ENCODE measurements at places on chromosomes 3 and 15. TPM values are rescaled to one million over a fixed set of nuclear protein-coding genes. Genes with fewer than 3 reads are reported as not detected.

Gene CPN2
- not detected for total RNA-seq

- H3K4me1 ChIP-seq, result no peaks in the 10 kb centered on the region
- DNase-seq, result no peak
- no peaks in the 10 kb centered on the region for H3K36me3 ChIP-seq
- no peak overlapping the region for H3K4me3 ChIP-seq
- no peaks in the 10 kb centered on the region for H3K27me3 ChIP-seq
Measured at GRCh38 chr3:56122911-56123310, 345.4 kb downstream of the ERC2 start.

GRCh38 chr3:150170852-150171520, 200.3 kb upstream of the PFN2 start:
- no peak overlapping the region for H3K4me3 ChIP-seq
- H3K4me1 ChIP-seq, result peaks cover 12% of the 10 kb centered on the region
- no peak for DNase-seq
- no peaks in the 10 kb centered on the region for H3K36me3 ChIP-seq
- no peak overlapping the region for H3K27ac ChIP-seq

- no peaks in the 10 kb centered on the region for H3K27me3 ChIP-seq
- DNase-seq, result no peak
- peaks cover 63% of the 10 kb centered on the region for H3K4me1 ChIP-seq
- H3K27ac ChIP-seq, result peak overlapping the region; percentile 62
Measured at GRCh38 chr3:129233538-129233937, 15.9 kb upstream of the COPG1 start.

- DNase-seq, result no peak
- no peaks in the 10 kb centered on the region for H3K36me3 ChIP-seq
- no peaks in the 10 kb centered on the region for H3K27me3 ChIP-seq
- no peaks in the 10 kb centered on the region for H3K4me1 ChIP-seq
Measured at GRCh38 chr3:126435456-126436315, 40.0 kb downstream of the ZXDC start.

- H3K27me3 ChIP-seq, result no peaks in the 10 kb centered on the region
- H3K4me3 ChIP-seq, result no peak overlapping the region
- H3K27ac ChIP-seq, result no peak overlapping the region
- DNase-seq, result no peak
Measured at GRCh38 chr3:189586941-189587663, 44.1 kb upstream of the TP63 start.

Gene GPR15
- 182 TPM for total RNA-seq

DNA sequence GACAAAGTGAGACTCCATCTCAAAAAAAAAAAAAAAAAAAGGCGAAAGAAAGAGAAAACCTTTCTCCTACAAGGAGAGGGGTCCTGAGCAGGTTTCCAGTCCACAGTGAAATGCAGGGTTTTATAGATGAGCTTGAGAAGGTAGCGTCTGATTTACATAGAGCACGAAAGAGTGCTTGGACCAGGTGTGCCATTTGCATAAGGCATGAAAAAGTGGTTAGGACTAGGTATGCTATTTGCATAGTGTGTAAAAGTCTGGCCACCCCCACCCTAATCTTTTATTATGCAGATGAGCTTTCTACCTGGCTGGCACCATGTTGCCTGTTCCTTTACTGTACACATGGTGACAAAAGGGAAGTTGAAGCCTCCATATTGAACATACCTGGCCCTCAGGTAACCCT, 13.6 kb upstream of the RNU6-1 start:
- H3K4me3 ChIP-seq, result no peak overlapping the region
- no peak for DNase-seq
- H3K4me1 ChIP-seq, result peaks cover 1% of the 10 kb centered on the region
- H3K27me3 ChIP-seq, result peaks cover 6% of the 10 kb centered on the region
- H3K27ac ChIP-seq, result no peak overlapping the region

DNA sequence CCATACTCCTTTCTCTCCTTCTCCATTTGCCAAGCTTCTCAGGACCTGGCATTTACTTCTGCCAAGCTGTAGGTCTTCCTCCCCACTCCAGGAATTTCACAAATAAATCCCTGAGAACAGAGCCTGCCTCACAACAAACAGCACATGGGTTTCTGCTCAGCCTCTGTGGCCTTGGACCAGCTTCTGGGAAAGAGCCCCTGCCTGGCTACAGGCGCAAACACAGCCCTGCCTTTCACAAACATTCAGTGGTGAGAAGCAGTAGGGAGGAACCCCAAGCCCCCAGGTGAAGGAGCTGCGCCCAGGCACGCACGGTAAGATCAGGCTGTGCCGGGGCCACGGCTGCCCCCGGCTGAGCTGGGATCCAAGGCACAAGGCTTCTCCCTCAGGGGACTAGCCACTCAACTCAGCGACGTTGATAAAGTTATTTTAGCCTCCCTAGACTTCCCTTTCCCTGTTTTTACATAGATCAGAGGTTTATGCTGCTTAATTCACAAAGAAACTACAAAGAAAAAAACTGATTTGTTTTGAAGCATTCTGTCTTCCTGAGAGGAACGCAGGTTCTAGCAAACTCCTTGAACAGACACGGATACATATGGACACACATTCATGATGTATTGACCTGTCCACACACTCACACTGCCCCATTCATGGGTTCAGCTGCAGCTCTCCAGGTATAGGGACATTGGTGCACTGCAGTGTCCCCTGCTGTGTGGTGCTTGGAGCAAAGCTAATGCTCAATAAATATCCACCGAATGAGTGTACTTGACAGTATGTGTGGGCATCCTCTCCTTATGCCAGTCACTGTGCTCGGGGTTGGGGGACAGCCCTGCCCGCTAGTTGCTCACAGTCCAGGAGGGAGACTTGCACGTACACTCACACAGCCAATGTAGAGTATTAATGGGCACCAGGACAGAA, 25.4 kb downstream of the HES1 start:
- H3K27me3 ChIP-seq, result peaks cover 69% of the 10 kb centered on the region
- no peaks in the 10 kb centered on the region for H3K36me3 ChIP-seq
- DNase-seq, result no peak
- no peak overlapping the region for H3K4me3 ChIP-seq
- no peaks in the 10 kb centered on the region for H3K4me1 ChIP-seq

DNA sequence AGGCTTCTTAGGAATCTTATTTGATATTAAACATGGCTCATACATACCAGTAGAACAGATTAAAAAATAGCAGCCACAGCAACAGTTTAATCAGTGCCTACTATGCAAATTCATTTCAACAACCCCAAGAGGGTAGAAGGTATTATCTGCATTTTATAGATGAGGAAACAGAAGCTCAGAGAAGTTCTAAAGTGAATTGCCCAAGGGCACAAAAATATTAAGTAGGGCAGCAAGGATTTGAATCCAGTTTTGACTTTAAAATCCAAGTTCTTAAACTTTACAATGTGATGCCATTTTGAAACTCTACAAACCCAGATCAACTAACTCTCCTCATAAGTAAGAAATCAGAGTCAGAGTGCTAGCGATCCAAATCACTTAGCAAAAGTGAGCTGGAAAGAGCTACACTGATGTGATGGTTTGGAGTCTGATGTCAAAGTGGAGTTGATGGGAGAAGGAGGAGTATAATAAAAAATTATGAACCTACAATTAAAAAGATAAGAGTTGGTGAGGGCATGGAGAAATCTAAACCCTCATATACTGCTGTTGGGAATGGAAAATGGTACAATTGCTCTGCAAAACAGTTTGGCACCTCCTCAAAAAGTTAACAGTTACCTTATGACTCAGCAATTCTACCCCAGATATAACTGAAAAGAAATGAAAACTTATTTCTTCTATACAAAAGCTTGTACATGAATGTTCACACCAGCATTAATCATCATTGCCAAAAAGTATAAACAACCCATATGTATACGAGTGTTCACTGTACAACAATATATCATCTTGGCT, 51.0 kb upstream of the PLXND1 start:
- no peak for DNase-seq
- no peak overlapping the region for H3K4me3 ChIP-seq
- H3K36me3 ChIP-seq, result peaks cover 1% of the 10 kb centered on the region

Gene GOLGA8G
- total RNA-seq, result not detected

Gene PLCH1
- 0.58 TPM for total RNA-seq

GRCh38 chr15:31803388-31803884, 226.9 kb upstream of the CHRNA7 start:
- no peaks in the 10 kb centered on the region for H3K36me3 ChIP-seq
- H3K27me3 ChIP-seq, result no peaks in the 10 kb centered on the region
- H3K27ac ChIP-seq, result no peak overlapping the region
- DNase-seq, result no peak
- no peaks in the 10 kb centered on the region for H3K4me1 ChIP-seq
- H3K4me3 ChIP-seq, result no peak overlapping the region

DNA sequence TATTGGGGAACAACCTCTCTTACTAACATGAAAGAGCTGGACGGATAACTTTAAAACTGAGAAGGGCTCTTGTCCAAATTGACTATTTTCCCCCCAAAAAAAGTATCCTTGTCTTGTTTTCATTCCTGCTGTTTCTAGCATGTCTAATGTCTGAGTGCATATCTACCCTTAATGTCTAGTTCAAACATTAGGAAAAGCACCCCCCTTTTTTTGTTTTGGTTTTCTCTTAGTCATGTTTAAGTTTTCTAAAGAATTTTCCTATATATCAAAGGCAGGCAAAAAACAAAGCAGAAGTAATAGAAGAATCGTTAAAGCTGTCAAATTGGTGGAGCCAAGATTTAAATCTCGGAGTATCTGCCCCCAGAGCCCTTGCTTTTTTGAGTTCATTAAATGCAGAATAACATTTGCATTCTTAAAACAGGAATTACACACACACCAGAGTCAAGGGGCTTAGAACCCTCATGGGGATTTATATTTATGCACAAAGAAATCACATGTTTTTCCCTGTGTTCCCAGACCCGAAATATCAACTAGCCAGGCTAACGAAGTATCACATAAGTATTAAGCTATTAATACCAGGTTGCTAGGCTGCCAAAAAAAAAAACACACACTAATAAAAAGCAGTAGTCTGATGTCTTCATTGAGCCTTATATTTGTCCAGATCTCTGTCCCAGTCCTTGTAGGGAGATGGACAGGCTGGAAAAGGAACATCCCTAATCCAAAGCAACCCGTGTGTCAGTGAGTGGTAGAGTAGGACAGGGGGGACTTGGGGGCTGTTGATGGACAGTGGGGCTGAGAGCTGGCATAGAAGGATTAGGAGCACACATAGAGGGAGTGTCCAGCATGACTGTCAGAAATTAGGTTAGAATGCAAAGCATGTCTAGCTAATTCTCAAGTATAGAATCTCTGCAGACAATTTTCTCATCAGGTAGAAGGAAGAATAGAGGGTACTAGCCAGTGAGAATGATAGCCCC, 103.6 kb upstream of the BFSP2 start:
- H3K4me3 ChIP-seq, result no peak overlapping the region
- H3K4me1 ChIP-seq, result peaks cover 7% of the 10 kb centered on the region
- no peaks in the 10 kb centered on the region for H3K27me3 ChIP-seq
- no peak for DNase-seq
- no peaks in the 10 kb centered on the region for H3K36me3 ChIP-seq

GRCh38 chr3:149384911-149385321, 7.5 kb upstream of the TM4SF1 start:
- H3K27ac ChIP-seq, result no peak overlapping the region
- H3K4me1 ChIP-seq, result no peaks in the 10 kb centered on the region
- H3K4me3 ChIP-seq, result no peak overlapping the region
- no peaks in the 10 kb centered on the region for H3K36me3 ChIP-seq
- no peak for DNase-seq

Gene RPL29
- 1,042 TPM for total RNA-seq

Gene NANOGP8
- not detected for total RNA-seq

GRCh38 chr3:195184716-195185421, 86.1 kb downstream of the XXYLT1 start:
- DNase-seq, result no peak
- no peak overlapping the region for H3K27ac ChIP-seq
- peaks cover 3% of the 10 kb centered on the region for H3K36me3 ChIP-seq

Gene GABRA5
- not detected for total RNA-seq

Measured in activated CD8-positive, alpha-beta memory T cell treated with anti-CD3 and anti-CD28 coated beads, Interleukin-2, amount 10 ng/mL, durations not matched to agents 7 days and 5 days (primary cell).